ENCODE measurements at places on chromosomes 7 and 10.

- DNase-seq = no peak
These were observed 190.9 kb upstream of the LYZL2 start for GRCh38 chr10:30820261-30820991.

DNA sequence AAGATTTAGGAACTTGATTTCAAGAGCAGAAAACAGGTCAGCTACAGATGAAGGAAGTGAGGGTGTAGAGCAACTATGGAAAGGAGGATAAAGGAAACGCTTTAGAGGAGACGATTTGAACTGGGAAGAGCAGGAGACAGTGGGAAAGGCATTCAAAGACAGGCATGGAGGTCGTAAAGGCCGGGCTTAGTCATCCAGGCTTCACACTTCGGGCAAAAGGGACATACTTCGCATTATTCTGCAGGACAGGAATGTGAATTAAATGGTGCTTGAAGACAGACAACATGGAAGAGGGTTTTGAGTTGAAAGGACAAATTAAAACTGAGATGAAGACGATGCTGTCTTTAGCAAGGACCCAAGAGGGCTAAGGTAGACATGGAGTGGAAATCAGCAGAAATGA, 8.1 kb downstream of the FAM171A1 start:
- no peak for DNase-seq

DNA sequence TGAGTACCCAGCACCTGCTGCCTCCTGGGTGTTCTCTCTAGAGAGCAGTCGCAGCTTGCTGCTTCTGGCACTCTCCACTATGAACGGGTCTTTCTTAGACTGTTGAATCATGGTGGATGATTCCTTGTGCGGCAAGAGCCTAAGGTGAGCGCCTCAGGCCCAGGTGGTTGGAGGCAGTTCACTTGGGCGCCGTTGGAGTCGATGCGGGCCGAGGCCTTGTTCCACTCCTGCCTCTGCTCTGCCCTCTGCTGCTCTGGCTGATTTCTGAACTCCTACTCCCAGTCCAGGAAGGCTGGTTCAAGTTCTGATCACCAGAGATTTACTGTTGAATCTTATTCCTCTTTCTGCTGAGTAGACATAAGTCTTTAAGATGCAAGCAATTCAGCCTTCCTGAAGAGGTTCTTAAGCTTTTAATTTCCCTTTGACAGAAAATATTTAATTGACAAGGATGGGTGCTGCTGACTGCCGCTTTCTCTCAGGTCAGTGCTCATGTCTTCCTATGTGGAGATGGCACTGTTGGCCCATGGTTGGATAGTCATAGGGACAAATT, 10.4 kb downstream of the YKT6 start:
- DNase-seq = no peak

DNA sequence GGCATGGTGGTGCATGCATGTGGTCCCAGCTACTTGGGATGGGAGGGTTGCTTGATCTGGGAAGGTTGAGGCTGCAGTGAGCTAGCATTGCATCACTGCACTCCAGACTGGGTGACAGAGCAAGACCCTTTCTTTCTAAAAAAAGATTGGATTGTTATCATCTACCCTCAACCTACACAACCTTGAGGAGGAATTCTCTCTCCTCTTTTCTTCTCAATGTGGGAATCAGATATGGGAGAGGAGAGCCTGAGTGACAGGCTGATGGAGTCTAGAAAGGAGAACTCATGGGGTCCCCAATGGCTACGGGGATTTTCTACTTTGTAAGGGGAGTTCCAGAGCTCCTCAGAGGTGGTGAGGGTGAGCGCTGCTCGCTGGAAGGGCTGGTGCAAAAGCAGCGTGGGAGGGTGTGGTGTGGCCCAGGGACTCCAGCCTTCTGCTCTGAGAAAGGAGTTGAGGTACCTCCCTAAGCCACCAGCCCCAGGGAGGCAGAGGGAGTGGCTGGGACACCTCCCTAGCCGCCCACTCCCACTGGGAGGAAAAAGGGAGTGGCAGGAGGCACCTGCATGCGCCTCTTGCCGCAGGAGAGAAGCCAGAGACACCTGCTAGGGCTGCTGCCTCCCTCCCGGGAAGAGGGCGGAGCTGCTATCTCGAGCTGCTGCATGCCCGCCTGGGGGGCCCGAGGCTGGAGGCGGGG, 48.4 kb downstream of the GATA3 start:
- DNase-seq = no peak

GRCh38 chr7:86968618-86969017, 90.8 kb downstream of the ELAPOR2 start:
- DNase-seq = no peak

GRCh38 chr7:10122551-10123100, 851.0 kb upstream of the PHF14 start:
- DNase-seq = no peak

GRCh38 chr7:32941681-32942414, 15.4 kb upstream of the FKBP9 start:
- DNase-seq = no peak

GRCh38 chr7:55056577-55057480, 38.0 kb downstream of the EGFR start:
- no peak for DNase-seq

GRCh38 chr10:3908183-3908582, 123.2 kb upstream of the KLF6 start:
- no peak for DNase-seq

DNA sequence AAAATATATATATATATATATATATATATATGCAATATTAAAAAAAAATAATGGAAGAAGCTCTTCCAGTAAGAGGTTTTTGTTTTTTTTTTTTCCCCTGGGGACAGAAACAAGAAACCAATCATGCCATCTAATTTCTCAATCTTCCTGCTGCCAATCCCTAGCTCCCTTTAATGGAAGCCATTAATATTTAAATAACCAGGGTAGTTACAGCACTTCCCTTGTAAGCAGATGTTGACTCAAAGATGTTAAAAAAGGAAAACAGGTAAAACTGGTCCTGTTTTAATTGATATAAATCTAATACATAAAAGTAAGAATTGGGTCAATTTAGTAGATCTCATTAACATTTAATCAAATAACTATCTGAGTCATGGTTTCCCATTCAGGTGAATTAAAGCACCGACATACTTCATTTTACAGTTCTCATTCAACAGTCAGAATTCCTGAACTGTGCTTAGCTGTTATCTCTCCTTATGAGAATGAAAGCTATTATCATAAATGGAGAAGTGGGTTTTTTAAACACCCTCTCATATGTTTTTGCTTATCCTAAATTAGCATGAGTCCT, 22.6 kb downstream of the CPVL start:
- no peak for DNase-seq

DNA sequence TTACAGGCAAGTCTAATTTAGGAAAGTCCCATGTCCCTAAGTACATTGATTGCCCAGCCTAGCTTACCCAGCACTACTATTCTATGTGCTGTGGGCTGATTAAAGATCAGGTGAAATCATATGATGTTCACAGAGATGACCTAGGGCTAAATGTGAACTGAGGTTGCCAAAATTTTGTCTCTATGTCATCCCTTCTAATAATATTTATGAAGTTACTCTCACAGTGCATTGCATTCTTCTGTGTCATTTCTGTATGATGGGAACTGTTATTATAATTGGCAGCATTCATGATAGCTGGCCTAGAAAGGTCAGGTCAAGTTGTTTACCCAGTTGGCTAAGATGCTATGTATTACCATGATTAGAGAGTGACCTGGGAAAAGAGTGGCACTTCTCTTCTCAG, 2.8 kb upstream of the PDK4 start:
- no peak for DNase-seq

DNA sequence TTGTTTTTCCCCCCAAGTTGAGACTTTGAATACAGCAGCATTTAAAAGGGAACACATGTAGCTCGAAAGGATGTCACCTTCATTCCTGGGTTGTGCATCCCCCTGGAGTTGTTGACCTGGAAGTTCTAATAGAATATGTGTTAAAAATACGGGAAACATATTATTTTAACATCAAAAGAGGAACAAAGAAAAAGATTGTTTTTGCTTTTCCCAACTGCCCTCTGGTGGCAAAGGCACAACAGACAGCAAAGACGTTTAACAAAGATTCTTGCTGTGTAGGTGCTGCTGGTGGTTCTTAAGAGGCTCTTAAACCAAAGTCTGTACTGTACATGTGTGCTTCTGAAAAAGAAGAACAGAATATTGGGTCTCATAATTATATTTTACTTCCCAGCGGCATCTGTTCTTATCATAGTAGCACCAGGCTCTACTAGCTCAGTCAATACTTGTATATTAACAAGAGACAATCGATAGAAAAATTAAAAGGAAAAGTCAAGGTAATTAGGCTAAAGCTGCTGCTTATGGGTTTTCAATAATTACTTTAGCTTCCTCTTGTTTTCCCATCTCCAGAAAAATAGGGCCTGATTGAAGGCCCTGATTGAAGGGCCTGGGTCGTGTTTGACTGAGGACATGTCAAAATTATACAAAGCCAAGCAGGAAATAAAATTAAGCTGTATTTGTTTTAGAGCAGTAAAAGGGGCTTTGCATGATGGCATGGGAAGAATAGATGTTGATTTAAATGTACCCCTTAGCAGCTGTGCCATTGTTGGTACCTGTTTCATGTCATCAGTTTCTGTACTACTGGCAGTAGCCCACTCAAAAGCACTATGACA, 384.2 kb upstream of the LRGUK start:
- DNase-seq = no peak

GRCh38 chr7:104264285-104264684, 56.5 kb upstream of the ORC5 start:
- DNase-seq = peak; percentile 37

GRCh38 chr10:89693176-89693575, 8.2 kb upstream of the KIF20B start:
- no peak for DNase-seq

DNA sequence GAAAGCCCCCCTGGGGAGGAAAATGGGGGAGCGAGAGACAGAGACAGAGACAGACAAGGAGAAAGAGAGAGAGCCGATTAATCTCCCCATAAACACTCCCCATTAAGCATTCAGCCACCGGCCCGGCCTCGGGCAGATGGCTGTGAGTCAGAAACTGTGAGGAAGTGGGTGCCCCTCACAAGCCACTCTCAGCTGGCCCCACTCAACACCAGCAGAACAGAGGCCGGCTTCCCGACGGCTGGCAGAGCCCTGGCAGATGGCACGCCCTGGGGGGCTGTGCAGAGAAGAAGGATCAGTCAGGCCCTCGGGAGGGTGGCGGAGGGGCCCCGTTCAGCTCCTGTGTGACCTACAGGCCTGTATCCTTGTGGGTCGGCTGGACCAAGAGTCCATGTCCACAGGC, 41.2 kb downstream of the CAMK2B start:
- no peak for DNase-seq

GRCh38 chr10:119498889-119499676, 43.4 kb downstream of the RGS10 start:
- DNase-seq = no peak

GRCh38 chr7:155326385-155326784, 28.7 kb downstream of the INSIG1 start:
- DNase-seq = no peak

GRCh38 chr10:100984672-100985177, 2.6 kb downstream of the MRPL43 start:
- no peak for DNase-seq

- no peak for DNase-seq
These were observed 19.9 kb downstream of the CPA1 start for GRCh38 chr7:130400120-130400572.

- no peak for DNase-seq
These were observed 154.4 kb upstream of the NPY start for GRCh38 chr7:24129597-24129996.

GRCh38 chr7:130441408-130441869, 623 bp upstream of the CEP41 start:
- DNase-seq = no peak

GRCh38 chr7:36638586-36639263, 85.6 kb downstream of the AOAH start:
- DNase-seq = no peak

- no peak for DNase-seq
These were observed 16.3 kb upstream of the SRGN start for GRCh38 chr10:69071610-69072009.

GRCh38 chr7:45294559-45294958, 137.0 kb downstream of the RAMP3 start:
- no peak for DNase-seq

DNA sequence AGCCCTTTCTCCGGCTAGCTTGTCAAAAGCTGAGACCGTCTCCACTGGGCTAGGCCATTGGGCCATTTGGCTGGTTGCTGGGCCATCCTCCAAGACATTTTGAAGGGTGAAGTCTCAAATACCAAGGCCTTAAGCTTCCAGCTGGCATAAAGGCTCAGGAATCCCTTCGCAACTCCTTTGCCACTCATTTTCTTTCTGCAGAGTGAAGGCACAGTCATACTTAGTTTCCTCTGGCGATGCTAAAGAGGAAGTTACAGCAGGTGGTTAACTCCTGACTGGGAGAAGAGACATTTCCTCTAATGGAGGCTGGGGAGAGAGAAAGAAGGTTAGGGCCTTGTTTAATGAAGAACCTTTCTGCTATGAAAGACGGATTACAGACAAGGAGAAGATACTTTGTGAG, 4.8 kb upstream of the REPIN1 start:
- no peak for DNase-seq

GRCh38 chr10:132704008-132704814, 81.7 kb downstream of the NKX6-2 start:
- no peak for DNase-seq

GRCh38 chr10:107647462-107647861, 483.0 kb upstream of the SORCS1 start:
- no peak for DNase-seq

DNA sequence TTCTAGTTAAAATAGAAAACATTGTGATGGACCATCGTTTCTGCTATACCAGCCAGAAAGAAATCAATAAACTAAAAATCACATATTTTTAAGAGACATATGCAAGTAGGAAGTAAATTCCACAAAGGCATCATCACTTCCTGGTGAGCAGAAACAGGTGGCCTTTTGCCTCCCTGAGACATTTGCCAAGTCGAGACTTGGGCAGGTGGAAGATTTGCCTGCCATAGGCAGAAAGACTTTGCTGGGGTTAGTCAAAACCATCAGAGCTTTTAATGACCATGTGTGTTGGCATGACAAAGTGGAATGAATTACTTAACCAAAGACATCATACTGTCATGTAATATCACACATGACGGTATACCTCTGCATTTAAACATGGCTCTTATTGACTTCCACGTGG, 66.0 kb upstream of the FGL2 start:
- DNase-seq = no peak

DNA sequence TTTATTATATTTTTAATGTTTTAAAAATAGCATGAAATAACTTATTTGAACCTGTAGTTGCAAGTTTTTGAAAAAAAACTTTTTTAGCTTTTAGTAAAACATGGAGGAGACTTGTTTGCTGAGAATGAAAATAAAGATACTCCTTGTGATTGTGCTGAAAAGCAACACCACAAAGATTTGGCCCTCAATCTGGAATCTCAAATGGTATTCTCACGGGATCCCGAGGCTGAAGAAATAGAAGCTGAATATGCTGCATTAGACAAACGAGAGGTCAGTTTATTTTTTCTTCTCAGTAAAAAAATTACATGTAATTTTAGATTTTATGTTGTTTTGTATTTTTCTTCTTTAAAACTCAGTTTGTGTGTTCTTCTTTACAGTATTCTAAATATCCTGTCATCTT, 73.5 kb downstream of the ANKIB1 start:
- no peak for DNase-seq

DNA sequence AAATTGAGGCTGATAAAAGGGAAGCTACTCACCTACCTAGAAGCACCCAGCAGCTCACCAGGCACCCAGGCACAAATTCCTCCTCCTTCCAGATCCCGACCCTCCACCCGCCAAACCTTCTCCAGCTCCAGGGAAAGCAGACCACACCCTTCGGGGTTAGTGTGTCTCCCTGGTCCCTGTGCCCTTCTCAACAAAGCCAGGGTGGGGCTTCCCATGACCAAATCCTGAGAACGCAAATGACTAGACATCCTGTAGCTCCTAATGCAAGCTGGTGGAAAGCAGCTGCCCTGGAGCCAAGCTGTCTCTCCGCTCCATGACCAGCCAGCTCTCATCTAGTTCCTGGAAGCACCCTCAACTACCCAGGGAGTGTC, 4.4 kb downstream of the TBX20 start:
- DNase-seq = no peak
